ENCODE measurements at places on chromosomes 11 and 22.
A peak's percentile ranks its signal among the peaks of the same experiment; 100 is the strongest.

- no peak for DNase-seq
- H3K4me1 ChIP-seq: peaks cover 27% of the 10 kb centered on the region
- peak overlapping the region; percentile 87 for H3K27ac ChIP-seq
- peaks cover 28% of the 10 kb centered on the region for H3K36me3 ChIP-seq
- H3K4me3 ChIP-seq: peak overlapping the region; percentile 94
- H3K27me3 ChIP-seq: peaks cover 5% of the 10 kb centered on the region
Observed at GRCh38 chr11:69641681-69642548, 959 bp downstream of the CCND1 start.

DNA sequence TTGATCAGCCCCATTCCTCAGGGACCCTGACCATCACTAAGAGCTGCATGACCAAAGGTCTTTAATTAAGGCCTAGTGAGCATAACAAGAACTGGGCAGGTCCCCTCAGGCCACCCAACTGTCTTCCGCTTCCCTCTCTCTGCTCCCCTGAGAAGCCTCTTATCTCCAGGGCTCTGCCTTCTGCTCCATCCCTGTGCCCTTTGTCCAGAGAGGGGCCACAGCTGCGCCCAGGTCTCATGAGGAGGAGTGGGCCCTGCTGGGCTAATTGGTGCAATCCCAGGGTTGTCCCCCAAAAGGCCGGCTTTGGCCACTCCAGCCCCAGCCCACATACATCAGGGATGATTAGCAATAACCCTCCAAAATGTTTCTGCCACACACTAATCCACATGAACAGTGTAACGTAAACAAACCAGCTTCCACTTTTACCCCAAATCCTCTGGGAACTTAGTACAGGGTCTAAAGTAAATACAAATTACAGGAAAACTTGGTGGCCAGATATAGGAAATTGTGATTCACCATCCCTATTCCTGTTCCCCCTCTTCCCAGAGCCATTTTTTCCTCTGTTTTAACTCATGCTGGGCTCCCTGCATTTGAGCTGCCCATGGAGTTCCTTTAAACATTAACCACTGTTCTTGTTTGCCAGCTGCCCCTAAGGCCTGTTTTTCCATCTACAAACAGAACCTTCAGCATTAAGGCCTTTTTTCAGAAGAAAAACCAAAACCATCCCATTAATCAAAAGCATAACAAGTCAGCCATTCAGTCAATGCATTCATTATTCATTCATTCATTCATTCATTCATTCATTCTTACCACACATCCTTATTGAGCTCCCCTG, 34.6 kb upstream of the CAVIN3 start:
- DNase-seq: peak; percentile 46
- no peaks in the 10 kb centered on the region for H3K36me3 ChIP-seq
- no peak overlapping the region for H3K4me3 ChIP-seq
- peaks cover 22% of the 10 kb centered on the region for H3K4me1 ChIP-seq
- no peak overlapping the region for H3K27ac ChIP-seq

GRCh38 chr11:3046641-3047040, 10.6 kb downstream of the CARS1 start:
- H3K27ac ChIP-seq: no peak overlapping the region
- DNase-seq: no peak
- H3K36me3 ChIP-seq: peaks cover 6% of the 10 kb centered on the region
- no peaks in the 10 kb centered on the region for H3K27me3 ChIP-seq
- H3K4me3 ChIP-seq: no peak overlapping the region

- H3K4me1 ChIP-seq: peaks cover 16% of the 10 kb centered on the region
- H3K36me3 ChIP-seq: no peaks in the 10 kb centered on the region
- H3K27me3 ChIP-seq: no peaks in the 10 kb centered on the region
- no peak overlapping the region for H3K4me3 ChIP-seq
Observed at GRCh38 chr11:2915473-2915872, 13.7 kb downstream of the PHLDA2 start.

GRCh38 chr22:48843640-48844039, 984.0 kb downstream of the BRD1 start:
- H3K27ac ChIP-seq: no peak overlapping the region
- no peaks in the 10 kb centered on the region for H3K4me1 ChIP-seq
- no peak for DNase-seq
- H3K36me3 ChIP-seq: no peaks in the 10 kb centered on the region

- no peak overlapping the region for H3K4me3 ChIP-seq
- H3K4me1 ChIP-seq: peaks cover 8% of the 10 kb centered on the region
- DNase-seq: no peak
- no peaks in the 10 kb centered on the region for H3K36me3 ChIP-seq
- H3K27me3 ChIP-seq: peaks cover 26% of the 10 kb centered on the region
Observed at GRCh38 chr11:17443926-17444690, 32.5 kb downstream of the ABCC8 start.

GRCh38 chr22:24339452-24339747, 68.8 kb downstream of the SPECC1L start:
- H3K27ac ChIP-seq: no peak overlapping the region
- no peak overlapping the region for H3K4me3 ChIP-seq
- peaks cover 20% of the 10 kb centered on the region for H3K36me3 ChIP-seq

- H3K36me3 ChIP-seq: no peaks in the 10 kb centered on the region
- H3K27ac ChIP-seq: no peak overlapping the region
- peaks cover 33% of the 10 kb centered on the region for H3K4me1 ChIP-seq
- no peak for DNase-seq
Observed at GRCh38 chr11:66979336-66979980, 4.4 kb downstream of the C11orf86 start.

DNA sequence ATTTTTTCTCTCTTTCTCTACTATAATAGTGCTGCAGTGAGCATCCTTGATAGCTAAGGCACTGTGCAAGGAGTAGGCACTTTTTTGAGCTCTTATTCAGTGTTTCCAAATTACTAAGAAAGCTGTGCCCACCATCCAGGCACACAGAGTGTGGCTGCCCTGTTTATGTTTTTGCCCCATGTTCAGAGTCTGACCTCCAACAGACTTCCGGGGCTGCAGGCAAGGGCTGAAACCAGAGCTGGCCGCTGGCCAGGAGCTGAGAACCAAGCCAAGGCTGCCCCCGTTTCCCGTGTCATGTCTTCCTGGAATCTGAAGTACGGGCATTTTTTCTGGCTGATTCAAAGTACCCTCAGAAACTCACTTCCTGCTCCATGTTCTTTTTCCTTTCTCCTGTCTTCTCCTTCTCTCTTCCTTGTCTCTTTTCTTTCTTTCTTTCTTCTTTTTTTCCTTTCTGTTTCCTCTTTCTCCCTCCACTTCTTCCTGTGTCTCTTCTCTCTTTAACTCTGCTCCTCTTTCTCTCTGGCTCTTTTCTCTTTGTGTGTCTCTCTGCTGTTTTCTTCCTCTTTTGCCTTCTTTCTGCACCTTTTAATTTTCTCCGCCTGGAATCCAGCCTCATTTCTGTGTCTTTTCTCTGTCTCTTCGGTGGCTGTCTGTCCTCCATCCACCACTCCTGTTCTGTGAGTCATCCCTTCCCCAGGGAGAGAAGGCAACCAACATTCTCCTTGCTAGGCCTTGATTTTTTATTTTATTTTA, 17.0 kb upstream of the KCTD14 start:
- H3K4me3 ChIP-seq: peak overlapping the region; percentile 34
- H3K27me3 ChIP-seq: no peaks in the 10 kb centered on the region
- DNase-seq: peak; percentile 67
- no peaks in the 10 kb centered on the region for H3K36me3 ChIP-seq

- H3K4me1 ChIP-seq: no peaks in the 10 kb centered on the region
- no peaks in the 10 kb centered on the region for H3K36me3 ChIP-seq
- no peak overlapping the region for H3K4me3 ChIP-seq
- H3K27me3 ChIP-seq: no peaks in the 10 kb centered on the region
- no peak overlapping the region for H3K27ac ChIP-seq
Observed at GRCh38 chr11:79699246-79699645, 258.4 kb upstream of the TENM4 start.

- no peaks in the 10 kb centered on the region for H3K27me3 ChIP-seq
- H3K4me1 ChIP-seq: no peaks in the 10 kb centered on the region
Observed at GRCh38 chr11:5300251-5300650, 1.5 kb downstream of the OR51B4 start.

GRCh38 chr11:95147364-95147905, 57.8 kb downstream of the ENDOD1 start:
- H3K27ac ChIP-seq: no peak overlapping the region
- H3K27me3 ChIP-seq: no peaks in the 10 kb centered on the region

DNA sequence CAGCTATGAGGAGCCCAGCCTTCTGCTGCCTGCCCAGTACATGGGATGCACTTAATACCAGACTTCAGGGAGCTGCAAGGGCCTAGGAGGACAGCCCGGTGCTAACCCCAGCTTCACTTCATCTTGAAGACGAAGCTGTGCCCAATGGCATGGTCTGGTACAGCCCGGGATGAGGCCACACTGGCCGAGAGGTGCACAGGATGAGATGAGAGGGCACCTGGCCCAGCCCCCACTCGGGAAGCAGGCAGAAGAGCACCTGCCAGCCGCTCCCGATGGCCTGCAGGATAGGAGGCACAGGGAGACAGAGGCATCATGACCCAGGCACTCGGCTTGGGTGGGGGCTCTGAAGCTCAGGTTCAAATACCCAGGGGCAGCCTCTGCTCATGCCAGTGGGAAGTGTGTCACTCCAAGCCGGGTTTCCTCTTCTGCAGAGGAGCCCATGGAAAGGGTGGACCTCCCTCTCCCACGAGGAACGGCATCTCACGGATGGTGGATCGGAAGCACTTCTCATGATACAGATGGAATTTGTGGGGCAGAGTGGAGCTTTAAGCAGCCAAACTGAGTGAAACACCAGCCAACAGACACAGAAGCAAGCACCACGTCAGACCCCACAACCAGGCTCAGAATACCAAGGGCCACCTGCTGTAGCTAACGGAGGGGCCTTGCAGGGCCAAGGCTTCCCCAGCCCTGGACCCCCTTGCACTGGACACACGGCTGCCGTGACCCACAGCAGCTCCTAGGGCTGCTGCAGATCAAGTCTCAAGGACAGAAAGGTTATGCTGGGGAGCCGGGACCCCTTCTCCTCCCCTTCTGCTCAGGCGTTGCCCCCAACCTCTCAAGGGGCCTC, 875.2 kb downstream of the BRD1 start:
- no peak overlapping the region for H3K27ac ChIP-seq
- no peak overlapping the region for H3K4me3 ChIP-seq
- DNase-seq: no peak
- no peaks in the 10 kb centered on the region for H3K27me3 ChIP-seq
- H3K4me1 ChIP-seq: no peaks in the 10 kb centered on the region
- H3K36me3 ChIP-seq: no peaks in the 10 kb centered on the region

DNA sequence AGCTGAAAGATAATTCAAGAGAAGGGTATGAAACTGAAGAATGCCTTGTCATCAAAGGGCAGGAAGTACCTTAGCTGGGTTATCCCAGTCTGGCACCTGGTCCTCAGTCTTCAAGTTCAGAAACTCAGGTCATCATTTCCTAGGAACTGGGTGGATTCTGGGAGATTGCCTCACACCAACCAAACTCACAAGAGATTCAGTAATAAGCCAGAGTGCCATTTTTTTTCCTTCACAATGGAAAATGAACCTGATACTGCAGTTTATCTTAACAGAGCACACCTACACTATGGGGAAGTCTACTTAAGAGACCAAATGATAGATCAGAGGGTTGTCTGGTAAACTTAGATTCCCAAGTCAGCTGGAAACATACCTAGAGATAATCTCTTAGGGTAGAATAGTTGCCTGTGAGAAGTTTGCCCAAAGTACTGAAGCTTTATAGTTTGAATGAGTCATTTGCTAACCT, 3.8 kb upstream of the BUD13 start:
- no peaks in the 10 kb centered on the region for H3K27me3 ChIP-seq
- peaks cover 18% of the 10 kb centered on the region for H3K36me3 ChIP-seq
- peaks cover 32% of the 10 kb centered on the region for H3K4me1 ChIP-seq
- H3K4me3 ChIP-seq: no peak overlapping the region
